ENCODE measurements at places on chromosomes 5 and 9.

DNA sequence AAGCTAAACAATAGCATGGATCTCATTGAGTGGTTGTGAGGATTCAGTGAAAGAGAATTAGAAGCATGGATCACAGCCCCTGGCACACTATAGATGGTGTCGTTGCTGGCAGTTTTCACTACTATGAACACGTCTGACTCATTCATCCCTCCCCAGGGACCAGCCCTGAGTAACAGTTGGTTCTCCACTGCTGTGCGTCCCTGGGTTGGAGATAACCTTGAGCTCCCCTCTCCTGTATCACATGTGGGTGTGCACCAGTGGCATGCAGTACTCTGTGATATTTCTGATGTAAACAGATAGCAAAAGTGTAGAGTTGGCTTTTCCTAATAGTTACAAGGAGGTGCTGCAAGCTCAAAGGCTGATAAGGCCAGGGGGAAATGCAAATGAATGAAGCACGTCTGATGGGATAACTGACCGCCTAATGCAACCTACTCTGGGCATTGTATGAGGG lies 8.8 kb upstream of the LCP2 start:
- DNase-seq = no peak

DNA sequence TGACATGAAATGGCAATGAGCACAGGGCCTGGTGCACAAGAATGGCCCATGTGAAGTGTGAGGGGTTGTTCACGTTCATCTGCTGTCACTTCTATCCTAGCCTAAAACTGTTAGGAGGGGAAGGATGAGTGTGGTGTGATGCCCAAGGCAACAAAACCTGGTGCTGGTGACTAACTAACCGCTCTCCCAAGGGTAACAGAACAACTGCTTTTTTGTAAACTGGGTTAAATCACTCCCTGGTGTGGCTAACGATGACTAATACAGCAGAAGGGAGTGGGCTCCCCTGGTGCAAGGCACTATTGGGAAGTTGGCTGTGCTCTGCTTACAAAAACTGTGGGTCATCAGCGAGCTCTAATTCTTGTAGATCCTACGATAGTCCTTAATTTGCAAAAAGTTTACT lies 103.2 kb upstream of the VCAN start:
- no peak for DNase-seq

GRCh38 chr9:20640331-20641187 lies 18.3 kb upstream of the MLLT3 start:
- DNase-seq = no peak

DNA sequence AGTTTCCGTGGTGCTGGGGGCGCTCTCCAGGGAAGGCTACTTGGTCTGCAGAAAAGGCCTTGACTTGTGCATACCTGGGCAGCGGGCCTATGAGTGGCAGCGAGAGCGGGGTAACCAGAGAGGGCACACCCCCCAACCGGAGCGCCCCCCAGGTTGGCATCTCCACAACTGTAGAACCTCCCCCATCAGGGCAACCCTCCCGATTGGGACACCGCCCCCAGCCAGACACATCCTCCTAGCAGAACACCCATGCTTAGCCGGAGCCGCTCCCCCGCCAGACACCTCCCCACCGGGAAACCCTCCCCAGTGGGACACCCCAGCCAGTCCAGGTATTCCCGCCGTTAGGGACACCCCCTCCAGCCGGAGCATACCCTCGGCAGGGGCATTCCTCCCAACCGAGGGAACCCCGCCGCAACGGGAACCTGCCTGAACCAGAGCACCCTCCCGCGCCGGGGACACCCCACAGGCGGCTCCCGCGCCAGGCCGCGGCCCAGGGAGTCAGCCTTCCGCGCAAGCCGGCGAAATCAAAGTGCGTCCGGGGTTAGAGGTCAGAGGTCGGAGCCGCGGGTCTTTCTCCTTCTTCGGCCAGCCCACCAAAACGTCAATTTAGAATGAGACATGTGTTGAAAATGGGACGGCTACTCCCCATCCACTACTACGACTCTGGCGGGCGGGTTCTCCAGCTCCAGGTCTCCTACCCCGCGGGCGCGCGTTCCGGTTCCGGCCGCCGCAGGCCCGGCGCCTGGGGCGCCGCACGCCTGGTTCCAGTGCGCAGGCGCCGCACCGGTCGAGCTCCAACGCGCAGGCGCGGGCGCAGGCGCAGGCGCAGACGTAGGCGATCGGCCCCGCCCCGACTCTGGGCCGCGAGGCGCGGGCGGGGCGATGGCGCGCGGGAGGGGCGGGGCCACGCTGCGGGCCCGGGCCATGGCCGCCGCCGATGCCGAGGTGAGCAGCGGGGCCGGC lies at the start of gene EHMT1:
EHMT1 (plus strand) TSS at position 901 of the 963 bp plus-strand sequence; CDS start at position 925, 24 bp downstream.
- no peak for DNase-seq

GRCh38 chr9:129868872-129869486 lies 33.7 kb downstream of the USP20 start:
- DNase-seq = no peak

DNA sequence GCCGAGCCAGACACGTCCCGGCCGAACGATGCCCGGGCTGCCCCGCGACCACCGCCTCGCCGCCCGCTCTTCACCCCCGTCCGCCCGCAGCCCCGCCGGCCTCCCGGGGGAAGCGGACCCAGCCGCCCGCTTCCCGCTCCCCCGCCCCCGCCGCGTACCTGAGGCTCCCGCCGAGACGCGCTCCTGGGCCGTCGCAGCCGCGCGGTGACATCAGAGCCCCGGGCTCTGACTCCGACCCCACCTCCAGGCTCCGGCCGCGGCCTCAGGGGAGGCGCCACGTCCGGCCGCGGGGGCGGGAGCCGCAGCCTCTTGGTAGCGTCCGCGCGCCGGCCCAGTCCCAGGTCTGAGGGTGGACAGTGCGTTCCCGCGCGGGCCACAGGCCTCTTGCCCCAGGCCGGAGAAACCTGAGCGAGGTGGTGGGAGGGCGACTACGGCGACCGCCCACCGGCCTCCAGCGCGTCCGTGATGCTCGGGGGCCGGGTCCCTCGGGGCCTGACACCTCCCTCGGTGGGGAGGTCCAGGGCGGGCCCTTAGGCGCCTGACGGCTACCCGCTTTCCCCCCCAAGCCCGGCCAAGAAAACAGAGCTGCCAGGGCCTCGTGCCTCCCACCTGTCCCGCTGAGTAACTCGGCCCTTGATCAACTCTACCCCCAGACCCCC lies at the start of gene SHROOM1:
SHROOM1 (minus strand) TSS at position 212 of the 659 bp plus-strand sequence. CDS start 4,507 bp downstream, outside the sequence.
- no peak for DNase-seq

DNA sequence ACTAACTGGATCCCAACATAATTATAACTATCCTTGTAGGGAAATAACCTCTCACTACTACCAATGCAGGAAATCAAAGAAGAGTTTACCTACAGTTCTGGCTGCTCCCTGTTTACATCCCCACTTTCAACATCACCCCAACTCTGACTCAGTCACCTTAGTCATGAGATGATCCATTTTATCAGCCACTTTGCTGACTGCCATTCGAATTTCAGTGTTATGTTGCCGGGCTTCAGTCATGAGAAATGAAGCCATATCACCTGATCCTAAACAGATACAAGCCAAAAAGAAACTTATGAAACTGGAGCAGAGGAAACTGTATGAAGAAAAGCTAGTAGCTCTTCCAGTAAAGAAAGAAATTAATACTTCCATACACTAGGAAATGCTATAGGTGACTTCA lies 33.7 kb downstream of the SLC31A2 start:
- DNase-seq = no peak

DNA sequence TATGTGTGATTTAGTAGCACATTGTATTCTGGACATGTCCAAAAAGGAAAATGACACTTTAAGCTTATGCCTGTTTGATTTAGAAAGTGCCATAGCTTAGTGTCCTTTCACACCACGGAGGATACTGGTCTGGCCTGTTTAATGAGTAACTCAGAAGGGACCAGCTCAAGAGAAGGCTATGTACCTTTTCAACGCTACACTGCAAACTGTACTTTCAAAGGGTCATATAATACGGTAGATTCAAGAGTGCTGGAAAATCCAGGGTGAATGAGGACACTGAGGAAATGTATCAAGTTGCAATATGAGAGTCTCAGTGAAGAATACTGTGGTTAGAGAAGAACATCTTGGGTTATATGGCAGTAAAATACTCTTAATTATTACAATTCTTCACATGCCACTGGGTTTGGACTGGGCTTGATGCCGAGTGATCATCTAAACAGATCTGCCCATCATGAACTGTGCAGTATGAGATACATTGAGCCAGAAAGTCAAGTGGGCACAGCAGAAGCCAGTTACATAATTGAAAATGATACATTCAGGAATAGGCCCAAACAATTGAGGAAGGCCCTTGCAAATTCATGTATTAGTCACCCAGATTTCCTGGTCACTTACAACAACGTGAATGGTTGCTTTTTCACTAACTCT lies 1211.5 kb upstream of the CDH9 start:
- DNase-seq = no peak

- no peak for DNase-seq
These were observed 41.7 kb upstream of the CEP72 start for GRCh38 chr5:570446-570845.

DNA sequence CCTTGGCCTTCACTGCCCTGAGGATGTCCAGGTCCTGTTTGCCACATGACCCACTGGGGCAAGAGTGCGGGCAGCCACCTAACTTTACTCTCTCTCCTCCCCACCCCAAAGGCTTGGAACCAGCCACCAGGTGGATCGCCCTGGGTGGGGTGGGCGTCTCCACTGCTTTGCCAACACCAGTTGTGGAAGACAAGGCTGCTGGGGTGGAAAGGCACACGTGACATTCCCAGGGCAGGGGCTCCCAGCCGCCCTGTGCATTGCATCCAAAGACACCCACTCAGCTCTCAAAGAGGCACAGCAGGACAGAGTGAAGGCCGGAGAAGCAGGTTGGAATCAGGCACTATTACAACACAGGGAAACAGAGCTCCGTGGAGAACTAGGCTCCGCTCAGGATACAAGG lies 162.2 kb downstream of the OLFM1 start:
- DNase-seq = no peak

Data from cortex of kidney (tissue), 1 donor.